ENCODE measurements at places on chromosomes 1 and 21.

DNA sequence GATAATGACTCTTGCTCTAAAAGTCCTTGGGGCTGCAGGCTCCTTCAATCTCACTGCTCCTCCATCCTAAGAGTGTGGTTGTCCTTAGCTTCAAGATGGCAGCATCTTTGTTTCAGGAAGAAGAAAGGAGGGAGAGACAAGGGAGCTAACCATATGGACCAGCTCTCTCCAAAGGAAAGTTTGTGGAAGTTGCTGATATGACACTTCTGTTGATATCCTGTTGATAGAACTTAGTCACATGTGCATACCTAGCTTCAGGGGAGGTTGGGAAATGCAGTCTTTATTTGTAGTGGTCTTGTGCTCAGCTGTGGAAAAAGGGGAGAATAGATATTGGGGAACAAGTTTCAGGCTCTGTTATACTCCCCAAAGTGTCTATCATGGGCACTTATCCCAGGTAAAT, 186.9 kb downstream of the GIPC2 start:
- DNase-seq, result no peak

DNA sequence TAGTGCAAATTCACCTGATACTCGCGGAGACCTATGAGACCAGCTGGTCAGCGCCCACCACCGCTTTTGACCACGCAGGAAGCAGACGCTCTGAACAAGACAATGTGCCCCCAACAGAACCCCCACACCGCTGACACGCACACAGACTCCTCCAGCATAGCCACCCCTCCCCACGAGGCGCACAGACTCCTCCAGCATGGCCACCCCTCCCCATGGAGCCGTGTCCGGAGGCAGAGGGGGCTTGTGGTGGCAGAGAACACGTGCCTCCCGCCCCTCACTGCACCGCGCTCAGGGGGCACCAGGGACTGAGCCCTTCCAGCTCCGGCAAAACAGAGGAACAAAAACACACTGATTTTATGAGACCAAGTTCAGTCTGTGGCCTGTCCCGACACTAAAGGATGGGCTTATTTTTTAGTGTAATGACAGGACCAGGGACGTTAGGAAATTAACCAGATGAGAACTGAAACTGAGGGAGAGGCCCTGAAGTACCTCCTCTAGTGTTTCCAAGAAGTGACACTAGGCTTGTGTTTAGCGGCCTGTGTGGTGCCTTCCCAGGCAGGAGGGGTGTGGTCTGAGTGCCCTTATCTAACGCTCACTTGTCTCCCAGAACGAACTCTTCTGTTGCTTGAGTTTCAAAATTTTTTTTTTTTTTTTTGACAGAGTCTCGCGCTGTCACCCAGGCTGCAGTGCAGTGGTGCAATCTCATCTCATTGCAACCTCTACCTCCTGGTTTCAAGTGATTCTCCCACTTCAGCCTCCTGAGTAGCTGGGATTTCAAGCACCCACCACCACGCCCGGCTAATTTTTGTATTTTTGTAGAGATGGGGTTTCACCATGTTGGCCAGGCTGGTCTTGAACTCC, 10.0 kb upstream of the AGPAT3 start:
- no peak for DNase-seq

- no peak for DNase-seq
Observed at GRCh38 chr21:25489673-25490072, 117.6 kb downstream of the MRPL39 start.

- peak; percentile 28 for DNase-seq
Observed at GRCh38 chr1:84271441-84272151, 29.9 kb upstream of the SAMD13 start.

- DNase-seq, result no peak
Observed at GRCh38 chr1:62093261-62093660, 101.4 kb upstream of the L1TD1 start.

DNA sequence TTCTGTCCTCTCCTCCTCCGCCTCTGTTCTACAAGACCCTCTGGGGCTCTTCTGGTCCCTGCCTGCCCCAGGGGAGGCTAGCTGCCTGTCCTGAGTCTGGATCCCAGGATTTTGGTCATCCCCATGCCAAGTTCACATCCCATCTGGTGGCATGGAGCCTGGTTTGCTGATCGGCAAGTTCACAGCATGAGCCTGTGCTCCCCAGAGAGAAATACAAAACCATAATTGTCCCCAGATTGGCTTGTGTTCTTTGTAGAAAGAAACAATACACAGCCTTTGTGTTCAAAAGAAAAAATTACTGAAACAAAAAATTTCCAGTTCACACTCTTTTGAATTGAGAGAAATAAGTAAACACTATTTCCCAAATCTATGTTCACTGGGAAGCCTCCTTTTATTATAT, 149.4 kb upstream of the ZC3H12A start:
- no peak for DNase-seq

All from AG08395 (cell line).